ENCODE measurements at places on chromosomes 11 and 22.

- DNase-seq, result no peak
Observed at GRCh38 chr11:19849107-19849789, 136.6 kb downstream of the NAV2 start.

DNA sequence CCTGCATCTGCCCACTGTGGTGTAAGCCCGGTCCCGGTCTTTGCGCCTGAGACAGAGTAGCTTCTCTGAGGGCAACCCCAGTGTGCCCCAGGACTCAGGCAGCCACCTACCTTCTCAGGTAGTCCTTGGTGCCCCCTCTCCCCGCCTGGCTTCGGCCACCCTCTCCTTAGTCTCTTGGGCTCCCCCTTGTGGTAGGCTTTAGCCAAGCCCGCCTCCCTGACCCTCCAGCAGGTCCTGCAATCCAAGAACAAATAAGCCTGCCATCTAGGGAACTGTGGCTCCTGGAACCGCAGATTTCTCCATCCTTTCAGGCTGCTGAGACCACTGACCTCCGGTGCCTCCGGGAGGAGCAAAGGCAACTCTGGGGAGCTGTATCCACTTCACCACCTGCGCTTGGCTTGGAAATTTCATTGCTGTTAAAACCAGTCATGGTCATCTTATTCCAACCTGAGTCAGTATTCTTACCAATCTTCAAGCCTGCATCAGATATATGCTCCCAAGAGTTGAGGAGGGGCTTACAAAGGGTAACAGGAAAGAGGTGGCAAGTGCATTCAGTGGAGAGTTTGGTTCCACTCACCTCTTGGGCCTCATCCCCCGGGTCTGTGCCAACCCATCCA, 52.8 kb upstream of the TENM4 start:
- peak; percentile 39 for DNase-seq

DNA sequence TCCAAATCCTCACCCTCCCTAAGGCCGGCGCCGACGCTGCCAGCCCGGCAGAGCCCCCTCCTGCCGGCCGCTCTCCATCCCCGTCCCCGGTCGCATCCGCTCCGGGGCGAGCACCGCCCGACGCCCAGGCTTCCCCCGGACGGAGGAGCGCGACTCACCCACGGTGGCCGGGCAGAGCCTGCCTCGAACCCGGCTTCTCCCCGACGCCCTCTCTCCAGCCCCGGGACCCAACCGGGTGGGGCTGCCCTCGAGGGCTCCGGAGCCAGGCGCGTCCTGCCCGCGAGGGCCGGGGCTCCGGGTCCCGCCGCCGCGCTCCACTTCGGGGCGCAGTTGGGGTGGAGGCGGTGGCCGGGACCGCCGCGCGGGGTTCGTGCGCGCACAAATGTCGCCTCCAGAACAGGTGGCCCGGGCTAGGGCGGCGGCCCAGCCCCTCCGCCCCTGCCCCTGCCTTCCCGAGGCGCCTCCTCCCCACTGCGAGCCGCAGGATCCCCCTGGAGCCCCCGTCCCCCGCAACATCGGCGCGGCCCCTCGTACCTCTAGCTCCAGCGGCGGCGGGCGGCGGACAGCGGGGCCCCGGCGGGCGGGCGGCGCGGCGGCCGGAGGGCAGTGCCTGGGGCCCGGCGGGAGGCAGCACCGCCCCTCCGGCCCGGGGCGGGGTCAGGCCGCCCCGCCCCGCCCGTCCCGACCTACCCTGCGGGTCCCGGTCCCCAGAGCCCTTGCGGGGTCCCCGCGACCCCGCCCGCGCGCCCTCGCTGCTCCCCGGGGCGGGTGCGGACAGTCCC, at the start of gene A4GALT:
A4GALT (minus strand) TSS at position 608 of the 782 bp plus-strand sequence. CDS start 26,919 bp downstream, outside the sequence.
- no peak for DNase-seq

DNA sequence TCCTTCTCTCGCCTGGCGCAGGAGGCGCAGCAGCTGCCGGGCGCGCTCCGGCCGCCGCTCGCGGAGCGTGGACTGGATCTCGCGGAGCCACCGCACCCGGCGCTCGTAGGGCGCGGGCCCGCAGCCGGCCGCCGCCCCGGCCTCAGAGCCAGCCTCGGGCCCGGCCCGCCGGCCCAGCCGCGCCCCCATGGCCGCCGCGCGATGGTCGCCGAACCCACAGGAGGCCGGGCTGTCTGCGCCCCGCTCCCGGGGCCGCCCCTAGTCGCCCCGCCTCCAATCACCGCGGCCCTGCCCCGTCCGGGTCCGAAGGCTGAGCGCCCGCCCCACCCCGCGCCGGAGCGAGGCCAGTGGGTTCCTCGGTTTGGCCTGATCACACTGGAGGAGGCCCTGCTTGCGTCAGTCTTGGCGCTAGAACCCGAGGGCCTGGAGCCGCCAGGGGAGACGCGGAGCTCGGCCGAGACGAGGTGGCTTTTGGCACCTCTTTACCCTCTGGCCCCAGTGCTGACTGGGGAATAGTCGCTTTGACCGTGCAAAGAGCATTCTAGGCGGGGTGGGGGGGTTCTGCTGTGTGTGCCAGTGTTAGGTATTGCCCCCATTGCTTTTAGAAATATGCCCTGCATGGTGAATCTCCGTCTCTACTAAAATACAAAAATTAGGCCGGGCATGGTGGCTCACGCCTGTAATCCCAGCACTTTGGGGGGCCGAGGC, at the start of gene LRRC75B:
LRRC75B (minus strand) TSS at position 223 of the 708 bp plus-strand sequence; CDS start at position 189, 34 bp downstream.
- DNase-seq, result peak; percentile 79

- no peak for DNase-seq
Observed at GRCh38 chr22:46578824-46579561, 41.2 kb upstream of the GRAMD4 start.

Measured in GM18507 (cell line).